Fibroblast of the aortic adventitia (primary cell): ENCODE measurements at places on chromosomes 5 and 9. TPM values are rescaled to one million over a fixed set of nuclear protein-coding genes. Genes with fewer than 3 reads are reported as not detected.

Gene APBA1
- total RNA-seq = 2.7 and 12.4 TPM in 2 replicates

Gene ADRB2
- 0.16 and 3.6 TPM in 2 replicates for total RNA-seq

Gene PCDHA12
- 0.09 and 0.33 TPM in 2 replicates for total RNA-seq

Gene WDR38
- not detected in 2 replicates for total RNA-seq

Gene SLC6A7
- total RNA-seq = not detected in 2 replicates

Gene EIF4EBP3
- 0.74 and 4.7 TPM in 2 replicates for total RNA-seq

Gene C8G
- total RNA-seq = 0.36 TPM in 1 of 2 replicates, not detected in the other

Gene PAPPA
- 12.3 and 80.5 TPM in 2 replicates for total RNA-seq

Gene SLC25A2
- 0.72 TPM in 1 of 2 replicates, not detected in the other for total RNA-seq

Gene RGMB
- 17.6 and 145 TPM in 2 replicates for total RNA-seq
